ENCODE measurements at places on chromosomes 4 and X.

GRCh38 chr4:71163317-71163716 lies 169.9 kb downstream of the DCK start:
- DNase-seq: no peak

DNA sequence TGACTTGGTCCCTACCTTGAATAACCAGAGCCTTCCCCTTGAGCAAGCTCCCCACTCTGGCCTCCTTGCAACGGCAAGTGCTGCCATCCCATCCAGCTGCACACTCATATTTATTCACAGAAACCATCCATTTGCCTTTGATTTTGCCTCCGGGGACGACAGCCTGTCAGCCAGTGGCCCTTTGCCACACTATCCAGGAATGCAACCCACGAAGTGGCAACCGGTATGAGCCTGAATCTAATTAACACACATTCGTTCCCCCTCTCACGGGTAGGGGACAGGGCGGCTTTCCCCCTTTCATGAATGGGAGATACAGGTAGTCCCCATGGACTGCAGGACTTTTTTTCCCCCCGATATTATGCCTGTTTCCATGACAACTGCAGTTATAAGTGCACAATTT lies 15.5 kb downstream of the CRMP1 start:
- no peak for DNase-seq

GRCh38 chrX:115233497-115234455 lies at the start of gene LRCH2:
LRCH2 (minus strand) TSS chrX:115234096; CDS start chrX:115234041, 55 bp downstream.
- no peak for DNase-seq

GRCh38 chr4:3689576-3690550 lies 76.3 kb upstream of the ADRA2C start:
- no peak for DNase-seq

DNA sequence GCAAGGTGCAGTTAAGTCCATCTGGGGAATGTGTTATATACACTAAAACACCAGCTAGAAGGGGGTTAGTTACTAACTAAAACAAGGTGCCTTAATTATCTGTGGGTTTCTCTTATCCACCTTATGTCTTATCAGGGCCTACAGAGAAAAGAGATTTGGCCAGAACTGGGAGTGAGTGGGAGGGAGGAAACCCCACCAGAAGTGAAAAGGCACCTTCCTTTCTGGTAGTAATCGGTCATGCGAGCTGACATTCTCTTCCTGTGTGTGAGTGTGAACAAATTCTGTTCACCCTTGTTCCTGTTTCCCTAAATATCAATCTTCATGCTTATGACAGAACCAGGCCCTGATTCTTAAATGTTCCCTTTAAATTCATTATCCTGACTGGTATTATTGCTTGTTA lies 43.5 kb downstream of the SRPX2 start:
- no peak for DNase-seq

DNA sequence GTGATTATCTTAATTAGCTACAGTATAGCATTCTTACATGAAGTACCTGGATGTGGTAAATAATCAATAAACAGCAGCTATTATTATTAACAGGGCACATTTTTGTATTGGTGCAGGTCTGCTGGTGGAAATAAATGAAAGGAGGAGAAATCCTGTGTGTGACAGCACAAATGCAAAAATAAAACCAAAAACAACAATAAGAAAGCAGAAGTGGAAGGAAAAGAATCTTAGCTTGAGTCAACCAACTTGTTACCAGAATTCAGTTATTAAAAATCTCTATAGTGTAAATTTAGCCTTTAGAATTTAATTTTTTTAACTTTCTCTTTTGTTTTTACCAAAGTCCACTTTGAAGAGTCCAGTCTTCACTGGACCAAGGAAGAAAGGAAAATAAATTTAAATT lies 63.1 kb upstream of the LSM6 start:
- DNase-seq: no peak

GRCh38 chr4:38046727-38047489 lies 86.7 kb downstream of the PTTG2 start:
- DNase-seq: no peak

GRCh38 chr4:42708625-42709024 lies 51.7 kb upstream of the ATP8A1 start:
- no peak for DNase-seq

GRCh38 chrX:154720067-154720466 lies 30.8 kb downstream of the GAB3 start:
- no peak for DNase-seq

GRCh38 chr4:69727426-69727825 lies 33.0 kb downstream of the SULT1B1 start:
- no peak for DNase-seq

GRCh38 chr4:163175971-163176958 lies 9.6 kb upstream of the NAF1 start:
- no peak for DNase-seq

DNA sequence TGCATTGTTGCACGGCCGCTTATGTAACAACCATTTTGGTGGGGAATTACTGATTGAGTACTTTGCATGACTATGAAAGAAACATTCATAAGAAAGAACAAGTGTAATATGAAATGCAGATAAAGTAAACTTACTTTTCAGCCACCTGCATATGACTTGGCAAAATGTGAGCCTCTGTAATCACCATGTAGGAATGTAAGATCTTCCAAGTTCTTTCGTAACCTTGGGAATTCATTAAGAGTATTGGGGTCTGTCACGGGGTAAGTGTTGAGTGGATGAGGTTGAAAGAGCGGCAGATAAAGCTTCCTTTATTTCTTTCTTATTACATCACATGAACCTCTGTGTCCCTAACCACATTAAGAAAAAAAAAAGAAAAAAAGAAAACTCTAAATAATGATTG lies 348.5 kb upstream of the NR3C2 start:
- no peak for DNase-seq

GRCh38 chr4:126859314-126859713 lies 773.4 kb upstream of the INTU start:
- DNase-seq: no peak

DNA sequence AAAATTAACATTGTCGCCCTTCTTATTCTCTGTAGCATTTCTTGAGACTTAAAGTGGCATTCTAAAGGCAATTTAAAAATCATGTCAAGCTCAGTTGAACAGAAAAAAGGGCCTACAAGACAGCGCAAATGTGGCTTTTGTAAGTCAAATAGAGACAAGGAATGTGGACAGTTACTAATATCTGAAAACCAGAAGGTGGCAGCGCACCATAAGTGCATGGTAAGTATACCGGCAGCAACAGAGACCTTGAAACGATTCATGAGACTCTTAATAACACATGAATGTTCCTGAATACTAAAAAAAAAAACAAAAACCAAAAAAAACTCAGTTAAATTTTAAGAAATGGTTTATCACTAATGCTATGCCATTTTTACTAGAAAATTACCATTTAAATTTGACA lies 82.4 kb upstream of the HPRT1 start:
- peak; percentile 23 for DNase-seq

GRCh38 chrX:140933874-140934655 lies 68.3 kb upstream of the SPANXB1 start:
- DNase-seq: no peak

GRCh38 chrX:99939883-99940232 lies 470.2 kb downstream of the PCDH19 start:
- DNase-seq: no peak

DNA sequence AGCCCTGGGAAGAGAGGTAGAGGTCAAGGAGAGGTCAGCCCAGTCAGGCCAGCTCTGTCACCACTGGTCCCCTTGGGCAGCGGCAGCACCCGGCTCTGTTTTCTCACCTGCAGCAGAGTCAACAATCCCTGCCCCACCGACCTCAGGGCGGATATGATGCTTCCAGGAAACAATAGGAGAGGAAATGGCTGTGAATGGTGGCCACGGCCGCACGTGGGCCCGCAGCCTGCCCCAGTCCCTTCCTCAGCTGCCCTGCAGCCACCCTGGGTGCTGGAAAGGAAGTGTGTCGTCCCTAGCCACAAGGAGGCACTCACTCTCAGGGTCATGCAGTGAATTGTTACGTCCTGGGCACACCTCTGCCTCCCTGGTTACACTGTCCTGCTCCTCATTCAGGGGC lies 92.5 kb upstream of the ENPP6 start:
- peak; percentile 76 for DNase-seq

Measured in activated T-cell treated with anti-CD3 and anti-CD28 coated beads, Interleukin-2, amount 50 U/mL, for 48 hours (primary cell).